Coronary artery (tissue), 2 donors: ENCODE measurements at places on chromosomes 2 and 18.
A peak's percentile ranks its signal among the peaks of the same experiment; 100 is the strongest.

GRCh38 chr2:232872826-232873225 is 2.8 kb downstream of the SNORC start:
- no peak for DNase-seq

GRCh38 chr2:16665748-16666448 is at the start of gene CYRIA:
CYRIA (minus strand) TSS chr2:16665834; CDS start chr2:16588119, 77,715 bp downstream.
- DNase-seq, result peak; percentile 79

GRCh38 chr18:50009773-50010335 is 185.1 kb downstream of the MYO5B start:
- no peak for DNase-seq

DNA sequence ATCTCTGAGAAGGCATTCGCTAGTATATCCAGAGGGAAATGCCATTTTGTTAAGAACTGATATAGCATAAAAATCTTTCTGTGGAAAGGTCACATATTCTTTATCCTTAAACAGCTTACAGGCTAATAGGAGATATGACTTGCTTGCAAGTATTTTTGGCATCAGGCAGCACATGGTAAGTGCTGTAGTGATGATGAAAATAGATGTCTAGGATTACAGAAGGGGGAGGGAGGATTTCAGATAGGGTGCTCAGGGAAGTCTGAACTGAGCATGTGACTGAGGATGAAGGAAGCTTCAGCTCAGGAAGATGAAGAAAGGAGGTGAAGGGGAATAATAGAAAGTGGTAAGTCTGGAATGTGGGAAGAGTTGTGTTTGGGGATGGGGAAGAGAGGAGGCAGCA is 158.5 kb upstream of the NOSTRIN start:
- no peak for DNase-seq

GRCh38 chr2:231299267-231299666 is 96.2 kb upstream of the B3GNT7 start:
- DNase-seq, result no peak

GRCh38 chr2:224885836-224886547 is 156.3 kb downstream of the DOCK10 start:
- no peak for DNase-seq
